PC-3 (cell line): ENCODE measurements at places on chromosomes 7 and 10. TPM values are rescaled to one million over a fixed set of nuclear protein-coding genes. Genes with fewer than 3 reads are reported as not detected.

- H3K36me3 ChIP-seq, result peaks cover 13% of the 10 kb centered on the region; the same call in 1 of the 2 replicates
- H3K4me1 ChIP-seq, result peaks cover 8% of the 10 kb centered on the region
- no peak overlapping the region for H3K4me3 ChIP-seq
- no peak overlapping the region for H3K27ac ChIP-seq
Measured at GRCh38 chr10:79229071-79229541, 118.2 kb upstream of the PPIF start.

ANKMY2 gene
- total RNA-seq, result 7.7 and 8.5 TPM in 2 replicates

TRIM73 gene
- 5.2 and 6.4 TPM in 2 replicates for total RNA-seq

GRCh38 chr7:112134039-112134438 lies 72.2 kb downstream of the DOCK4 start:
- H3K36me3 ChIP-seq, result no peaks in the 10 kb centered on the region
- no peak overlapping the region for H3K4me3 ChIP-seq
- H3K27me3 ChIP-seq, result no peaks in the 10 kb centered on the region
- H3K4me1 ChIP-seq, result peaks cover 49% of the 10 kb centered on the region

PTN gene
- total RNA-seq, result 0.07 and 0.46 TPM in 2 replicates

DNA sequence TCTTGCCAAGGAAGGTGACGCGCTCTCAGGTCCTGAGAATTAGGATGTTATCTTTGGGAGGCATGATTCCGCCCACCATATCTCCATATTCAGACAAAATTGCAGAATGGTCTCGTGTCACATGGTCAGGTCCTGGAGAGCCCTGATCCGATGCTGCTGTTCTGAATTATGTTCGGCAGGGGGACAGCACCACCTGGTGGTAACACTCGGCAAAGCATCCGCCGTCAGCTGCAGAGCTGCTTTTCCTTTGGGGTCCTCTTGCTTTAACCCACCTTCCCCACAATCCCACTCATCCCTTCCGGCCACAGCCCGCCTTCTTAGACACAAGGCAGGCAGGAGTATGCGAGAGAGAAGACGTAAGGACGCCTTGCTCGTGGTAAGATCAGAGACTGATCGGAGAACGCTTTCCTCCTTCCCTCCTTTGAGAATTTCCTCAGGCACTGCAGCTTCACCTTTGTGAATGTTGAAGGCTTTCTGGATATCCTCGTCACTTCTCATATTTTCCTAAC lies 327.8 kb upstream of the C7orf33 start:
- peak overlapping the region; percentile 63 for H3K4me3 ChIP-seq
- no peak overlapping the region for H3K27ac ChIP-seq
- DNase-seq, result peak; percentile 60
- H3K4me1 ChIP-seq, result no peaks in the 10 kb centered on the region
- H3K36me3 ChIP-seq, result no peaks in the 10 kb centered on the region

DNA sequence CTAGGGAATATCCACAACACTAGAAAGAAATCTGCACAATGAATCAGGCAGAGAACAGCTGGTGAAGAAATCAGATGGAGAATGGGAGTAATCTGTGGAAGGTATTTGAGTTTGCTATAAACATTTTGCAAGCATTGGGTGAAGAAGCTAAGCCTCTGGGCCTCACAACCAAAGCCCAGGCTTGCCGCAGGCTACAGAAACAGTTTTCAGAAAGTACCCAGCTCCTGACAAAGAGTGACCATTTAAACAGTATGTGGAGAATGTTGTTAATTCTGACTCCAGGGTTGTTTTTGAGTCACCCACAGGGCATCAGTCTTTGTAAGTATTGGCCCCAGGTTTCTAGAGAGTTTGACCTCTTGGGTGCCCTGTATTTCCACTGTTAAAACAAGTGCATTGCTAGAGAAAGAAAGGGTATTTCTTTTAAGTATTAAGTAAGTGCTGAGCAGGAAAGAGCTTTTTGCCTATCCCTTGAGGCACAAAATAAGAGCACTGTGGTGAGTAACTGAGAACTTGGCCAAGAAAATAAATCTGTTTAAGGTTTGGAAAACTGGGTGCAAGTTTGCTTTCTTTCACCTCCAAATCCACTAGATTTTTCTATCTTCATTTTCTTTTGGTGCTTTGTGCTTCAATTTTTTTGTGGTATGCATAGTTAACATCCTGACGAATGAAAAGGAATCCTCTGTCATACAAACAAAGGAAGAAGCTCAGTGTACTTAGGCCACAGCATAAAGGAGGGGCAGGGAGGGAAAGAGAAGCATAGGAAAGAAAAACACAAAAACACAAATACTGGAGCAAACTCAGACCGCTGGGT lies 691.8 kb downstream of the SUGCT start:
- no peaks in the 10 kb centered on the region for H3K27me3 ChIP-seq
- H3K4me3 ChIP-seq, result no peak overlapping the region
- H3K27ac ChIP-seq, result no peak overlapping the region

DNA sequence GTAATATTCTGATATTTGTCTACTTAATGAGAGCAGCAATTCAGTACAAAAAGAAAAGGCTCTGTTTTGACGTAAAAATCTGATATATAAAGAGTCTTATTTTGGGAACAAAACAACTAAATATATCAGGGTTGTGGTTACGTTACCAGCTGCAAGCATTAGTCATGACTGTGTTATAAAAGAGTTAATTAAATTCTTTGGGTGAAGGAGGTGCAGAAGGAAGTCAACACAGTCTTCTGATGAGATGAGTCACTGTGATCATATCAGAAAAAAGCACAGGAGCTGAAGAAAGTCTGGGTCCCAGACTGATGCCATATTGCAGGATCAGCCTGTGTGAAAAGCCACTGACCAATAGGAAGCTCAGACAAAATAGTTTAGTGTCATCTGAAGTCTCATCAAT lies 234.3 kb upstream of the TEX47 start:
- peaks cover 26% of the 10 kb centered on the region for H3K4me1 ChIP-seq
- no peak overlapping the region for H3K4me3 ChIP-seq
- H3K27me3 ChIP-seq, result no peaks in the 10 kb centered on the region
- peak; percentile 45 for DNase-seq
- H3K27ac ChIP-seq, result no peak overlapping the region

VCL gene
- 382 and 445 TPM in 2 replicates for total RNA-seq

DNA sequence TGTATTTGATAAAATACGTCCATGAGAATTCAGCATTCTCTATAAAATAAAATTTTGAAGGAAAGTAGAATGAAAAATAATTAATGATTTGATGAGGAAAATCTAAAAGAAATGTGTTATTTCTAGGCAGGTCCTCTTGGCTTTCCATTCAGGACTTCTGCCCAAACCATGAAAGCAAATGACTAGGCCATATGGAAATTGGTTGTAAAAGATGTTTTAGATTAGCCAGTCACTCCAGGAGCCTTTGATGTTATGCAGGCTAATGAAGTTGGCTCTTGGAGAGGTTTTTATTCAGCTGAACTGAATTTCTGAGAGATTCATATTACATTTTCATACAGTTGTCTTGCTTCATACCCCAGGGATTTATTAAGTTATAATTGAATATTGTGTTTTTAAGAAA lies 452.8 kb downstream of the SDK1 start:
- peaks cover 4% of the 10 kb centered on the region; the same call in 1 of the 2 replicates for H3K4me1 ChIP-seq
- H3K4me3 ChIP-seq, result no peak overlapping the region
- H3K27me3 ChIP-seq, result no peaks in the 10 kb centered on the region
- H3K27ac ChIP-seq, result no peak overlapping the region
- H3K36me3 ChIP-seq, result no peaks in the 10 kb centered on the region

PAX4 gene
- total RNA-seq, result not detected in 2 replicates

DNA sequence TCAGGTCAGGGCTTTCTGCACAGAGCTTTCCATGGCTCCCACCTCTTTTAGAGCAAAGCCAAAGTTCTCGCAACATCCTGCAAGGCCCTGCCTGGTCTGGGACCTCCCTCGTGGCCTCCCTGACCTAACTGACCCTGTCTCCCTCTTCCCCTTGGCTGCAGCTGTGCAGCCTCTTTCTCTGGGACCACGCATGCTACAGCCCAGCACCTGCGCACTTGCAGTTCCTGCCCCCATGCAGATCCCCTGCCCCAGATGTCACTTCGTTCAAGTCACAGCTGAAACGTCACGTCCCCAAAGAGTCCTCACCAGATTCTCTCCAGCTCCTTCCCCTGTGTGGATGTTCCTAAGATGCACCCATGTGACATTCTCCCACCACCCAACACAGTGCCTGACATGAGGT lies 61.2 kb upstream of the ZNF716 start:
- no peaks in the 10 kb centered on the region for H3K36me3 ChIP-seq
- no peak for DNase-seq
- no peaks in the 10 kb centered on the region for H3K4me1 ChIP-seq
- no peaks in the 10 kb centered on the region for H3K27me3 ChIP-seq
- no peak overlapping the region for H3K4me3 ChIP-seq

- peak; percentile 53 for DNase-seq
- H3K4me1 ChIP-seq, result peaks cover 34% of the 10 kb centered on the region
- H3K4me3 ChIP-seq, result peak overlapping the region; percentile 79
- H3K27me3 ChIP-seq, result no peaks in the 10 kb centered on the region
Measured at GRCh38 chr10:23439961-23440889, 1.4 kb downstream of the OTUD1 start.

MACROH2A2 gene
- 86.7 and 103 TPM in 2 replicates for total RNA-seq

GRCh38 chr7:117034851-117035464 lies 81.7 kb downstream of the ST7 start:
- H3K27ac ChIP-seq, result no peak overlapping the region
- no peak for DNase-seq
- no peaks in the 10 kb centered on the region for H3K4me1 ChIP-seq
- no peak overlapping the region for H3K4me3 ChIP-seq
